ENCODE measurements at places on chromosomes 6 and 20.

DNA sequence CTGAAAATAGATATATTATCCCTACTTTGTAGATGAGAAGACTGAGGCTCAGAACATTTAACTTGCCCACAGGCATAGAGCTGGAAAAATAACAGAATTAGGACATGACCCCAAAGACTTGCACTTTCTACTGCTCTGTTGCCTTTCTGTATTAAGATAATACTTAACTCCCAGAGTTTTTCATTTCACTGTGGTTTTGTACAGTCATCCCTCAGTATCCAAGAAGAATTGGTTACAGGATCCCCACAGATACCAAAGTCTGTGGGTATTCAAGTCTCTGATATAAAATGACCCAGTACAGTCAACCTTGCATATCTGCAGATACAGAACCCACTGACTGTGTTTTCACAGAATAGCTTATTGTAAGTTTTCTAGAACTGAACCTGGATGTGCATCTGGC is 16.8 kb downstream of the MRS2 start:
- no peak for DNase-seq

DNA sequence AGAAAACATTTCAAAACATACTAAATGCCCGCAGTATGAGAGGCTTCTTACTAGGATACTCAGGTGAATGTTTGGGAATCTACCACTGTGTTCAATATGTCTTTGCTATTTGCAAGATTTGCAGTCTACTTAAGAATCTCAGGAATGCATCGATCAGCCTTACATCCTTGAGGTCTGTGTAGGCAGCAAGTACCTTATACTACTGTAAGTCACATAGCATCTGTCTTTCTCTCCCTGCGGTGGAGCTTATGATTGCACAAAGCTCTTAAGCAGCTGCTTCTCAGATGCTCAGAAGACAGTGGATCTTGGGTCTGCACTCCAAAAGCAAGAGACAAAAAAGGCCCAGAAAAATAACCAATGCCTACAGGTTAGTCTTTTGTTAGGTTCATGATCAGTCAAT is 21.4 kb downstream of the PCSK2 start:
- DNase-seq: no peak

- no peak for DNase-seq
Measured at GRCh38 chr6:55210952-55211351, 36.6 kb downstream of the HCRTR2 start.

DNA sequence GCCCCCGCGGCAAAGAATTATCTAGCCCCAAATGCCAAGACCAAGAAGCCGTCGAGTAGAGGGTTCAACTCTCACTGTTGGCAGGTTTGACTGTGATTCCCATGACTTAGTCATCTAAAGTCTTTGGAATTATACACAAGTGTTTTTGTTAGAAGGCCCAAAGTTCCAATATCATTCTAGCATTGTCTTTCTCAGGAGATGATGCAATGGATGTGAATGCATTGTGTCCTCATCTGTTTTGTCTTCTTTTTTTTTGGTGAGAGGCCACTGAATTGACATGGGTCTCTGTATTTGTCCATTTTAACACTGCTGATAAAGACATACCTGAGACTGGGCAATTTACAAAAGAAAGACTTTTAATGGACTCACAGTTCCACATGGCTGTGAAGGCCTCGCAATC is 290.5 kb upstream of the ZFP64 start:
- DNase-seq: no peak

DNA sequence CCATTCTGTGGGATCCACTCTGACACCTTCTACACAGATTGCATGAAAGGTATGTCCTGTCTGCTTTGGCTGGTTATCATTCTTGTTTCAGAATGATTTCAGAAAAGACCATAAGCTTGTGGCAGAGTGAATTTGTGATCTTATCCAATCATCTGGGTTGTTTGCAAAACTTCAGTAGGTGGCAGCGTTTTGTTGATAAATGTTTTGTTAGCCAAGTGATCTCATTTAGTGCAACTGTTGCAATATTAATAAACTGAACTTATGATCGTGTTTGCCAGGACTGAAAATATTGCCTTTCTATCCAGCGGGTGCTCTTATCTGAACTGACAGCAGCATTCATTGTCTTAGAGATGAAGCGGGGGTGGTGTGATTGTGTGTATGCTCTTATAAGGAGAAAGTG is 613.2 kb upstream of the NOX3 start:
- no peak for DNase-seq

GRCh38 chr6:4103929-4104328 is 25.0 kb upstream of the FAM217A start:
- no peak for DNase-seq

DNA sequence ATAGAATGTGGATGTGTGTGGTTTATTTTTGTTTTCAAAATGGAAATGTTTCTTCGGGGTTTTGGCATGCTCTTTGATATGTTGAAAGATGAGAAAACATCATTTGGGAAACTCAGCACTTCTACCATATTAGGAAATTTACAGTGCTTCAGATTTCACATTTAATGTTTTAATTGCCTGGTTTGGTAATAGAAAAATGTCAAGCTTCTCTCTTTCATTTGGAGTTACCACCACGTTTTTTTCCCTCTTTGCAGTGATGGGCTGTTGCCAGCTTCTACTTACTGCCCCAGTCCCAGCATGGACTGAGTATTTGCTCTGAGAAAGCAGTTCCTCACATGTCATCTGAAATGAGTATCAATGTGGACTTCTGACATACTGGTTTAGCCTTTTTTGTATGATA is 267.7 kb downstream of the PRL start:
- DNase-seq: no peak

- DNase-seq: no peak
Measured at GRCh38 chr6:43715056-43715788, 27.6 kb upstream of the MRPS18A start.

DNA sequence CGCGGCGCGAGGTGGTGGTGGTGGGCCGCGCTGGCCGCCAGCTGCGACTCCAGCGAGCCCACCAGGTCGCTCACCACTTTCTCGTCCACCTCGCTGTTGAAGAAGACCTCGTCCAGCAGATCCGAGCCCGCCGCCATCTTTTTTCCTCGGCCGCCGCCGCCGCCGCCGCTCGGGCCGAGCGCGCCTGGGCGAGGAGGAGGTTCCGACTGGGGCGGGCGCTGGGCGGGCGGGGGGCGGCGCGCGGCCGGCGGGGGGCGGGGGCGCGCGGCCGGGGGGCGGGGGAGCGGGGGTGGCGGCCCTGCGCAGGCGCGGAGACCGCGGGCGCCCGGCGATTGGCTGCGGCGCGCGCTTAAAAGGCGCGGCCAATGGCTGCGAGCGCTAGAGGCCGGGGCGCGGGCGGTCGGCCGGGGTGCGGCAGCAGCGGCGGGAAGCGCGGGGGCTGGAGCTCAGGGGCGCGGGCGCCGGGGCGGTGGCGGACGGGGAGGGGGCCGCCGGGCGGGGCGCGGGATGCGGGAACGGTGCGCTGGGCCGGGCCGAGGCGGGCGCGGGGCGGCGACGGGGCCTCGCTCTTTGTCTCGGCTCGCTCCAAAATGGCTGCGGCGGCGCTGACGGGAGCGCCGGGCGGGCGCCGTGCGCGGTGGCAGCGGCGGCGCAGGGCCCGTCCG is at the start of gene TAF4:
TAF4 (minus strand) TSS at position 208 of the 665 bp plus-strand sequence; CDS start at position 137, 71 bp downstream.
- DNase-seq: peak; percentile 9

DNA sequence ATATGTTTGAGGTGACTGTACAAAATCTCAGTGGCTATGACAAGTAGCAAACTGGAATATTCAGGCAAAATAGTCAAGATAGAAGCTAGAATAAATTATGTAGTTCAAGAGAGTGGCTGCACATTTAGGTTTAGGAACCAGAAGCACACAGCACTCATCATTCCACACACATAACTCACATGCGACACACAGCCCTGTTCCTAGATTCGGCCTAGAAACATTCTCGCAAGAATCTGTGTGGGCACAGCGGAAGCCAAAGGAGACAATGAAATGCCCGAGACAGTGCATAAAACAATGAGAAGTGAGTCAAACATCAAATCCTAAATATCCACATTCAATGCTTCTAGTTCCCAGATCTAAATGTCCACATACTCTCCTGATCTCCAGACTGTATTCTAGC is 9.5 kb upstream of the SUPT3H start:
- DNase-seq: no peak

- DNase-seq: no peak
Measured at GRCh38 chr6:102438171-102438570, 1044.7 kb downstream of the GRIK2 start.

- no peak for DNase-seq
Measured at GRCh38 chr6:152054441-152054840, 247.0 kb downstream of the ESR1 start.

Data from HS-27A (cell line).